Kidney epithelial cell (primary cell): ENCODE measurements at places on chromosomes 13 and 19. TPM values are rescaled to one million over a fixed set of nuclear protein-coding genes. Genes with fewer than 3 reads are reported as not detected.

GRCh38 chr13:90552702-90553101 is 794.8 kb upstream of the MIR17HG start:
- no peak for DNase-seq

DNA sequence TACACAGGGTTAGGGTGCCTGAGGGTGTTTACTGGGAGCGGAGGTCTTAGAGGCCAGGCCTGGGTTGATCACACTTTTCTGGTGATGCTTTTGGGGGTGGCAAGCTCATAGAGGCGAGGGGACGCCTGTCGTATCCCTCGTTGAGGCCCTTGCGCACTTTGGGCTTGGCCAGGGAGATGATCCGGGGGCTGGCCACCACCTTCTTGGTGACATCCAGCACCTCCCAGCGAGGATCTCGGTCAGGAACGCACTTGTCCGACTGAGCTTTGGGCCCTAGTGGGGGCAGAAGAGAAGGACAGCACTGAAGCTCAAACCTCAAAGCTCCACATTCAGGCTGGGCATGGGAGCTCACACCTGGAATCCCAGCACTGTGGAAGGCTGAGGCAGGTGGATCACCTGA is 17.6 kb upstream of the MIER2 start:
- no peak for DNase-seq

DNA sequence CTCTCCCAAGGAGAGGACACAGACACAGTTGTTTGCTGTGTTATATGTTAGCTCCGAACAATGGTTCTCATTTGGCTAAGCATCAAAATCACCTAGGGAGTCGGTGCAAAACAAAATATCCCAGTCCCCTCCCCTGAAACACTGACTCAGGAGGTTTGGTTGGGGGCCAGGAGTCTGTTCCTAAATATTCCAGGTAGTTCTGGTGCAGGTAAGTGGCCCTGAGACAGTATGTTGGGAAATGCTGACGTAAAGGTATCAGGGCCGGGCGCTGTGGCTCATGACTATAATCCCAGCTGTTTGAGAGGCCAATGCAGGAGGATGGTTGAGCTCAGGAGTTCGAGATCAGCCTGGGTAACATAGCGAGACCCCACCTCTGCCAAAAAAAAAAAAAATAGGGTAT is 2.3 kb upstream of the MAP2K7 start:
- no peak for DNase-seq

GRCh38 chr19:1252821-1253513 is 4.6 kb downstream of the MIDN start:
- peak; percentile 85 for DNase-seq

IGFL1 gene
- total RNA-seq = not detected in 2 replicates

DNA sequence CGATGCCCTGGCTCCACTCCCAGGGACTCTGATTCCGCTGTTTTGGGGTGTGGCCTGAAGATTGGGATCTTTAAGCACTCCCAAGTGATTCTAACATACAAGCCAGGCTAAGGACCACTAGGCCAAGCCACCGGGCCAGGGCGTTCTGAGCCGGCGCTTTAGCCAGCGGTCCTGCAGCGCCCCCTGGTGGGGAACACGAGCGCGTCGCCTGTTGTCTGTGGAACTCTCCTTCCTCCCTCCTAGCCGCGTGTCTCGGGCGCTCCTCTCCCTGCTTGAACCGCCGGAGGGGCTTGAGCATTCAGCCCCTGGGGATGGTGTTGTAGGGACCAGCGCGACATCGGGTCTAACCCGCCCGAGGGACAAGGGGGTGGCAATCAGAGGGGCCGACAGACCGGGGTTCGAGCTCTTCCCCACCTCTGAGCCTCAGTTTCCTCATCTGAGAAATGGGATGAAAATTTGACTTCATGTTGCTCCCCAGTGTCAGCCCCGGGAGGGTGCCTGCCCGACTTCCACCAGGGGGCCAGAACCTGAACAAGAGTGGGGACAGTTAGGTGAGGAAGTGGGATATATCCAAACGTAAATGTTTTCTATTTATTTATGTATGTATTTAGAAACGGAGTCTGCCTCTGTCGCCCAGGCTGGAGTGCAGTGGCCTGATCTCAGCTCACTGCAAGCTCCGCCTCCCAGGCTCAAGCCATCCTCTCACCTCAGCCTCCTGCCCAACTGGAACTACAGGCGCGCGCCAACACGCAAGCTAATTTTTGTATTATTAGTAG is 18.0 kb upstream of the PNMA8B start:
- DNase-seq = no peak

ERICH6B gene
- total RNA-seq = not detected in 2 replicates

TLE6 gene
- 0.50 and 2.2 TPM in 2 replicates for total RNA-seq

- no peak for DNase-seq
Observed at GRCh38 chr13:112000888-112001287, 66.1 kb upstream of the SOX1 start.

DNA sequence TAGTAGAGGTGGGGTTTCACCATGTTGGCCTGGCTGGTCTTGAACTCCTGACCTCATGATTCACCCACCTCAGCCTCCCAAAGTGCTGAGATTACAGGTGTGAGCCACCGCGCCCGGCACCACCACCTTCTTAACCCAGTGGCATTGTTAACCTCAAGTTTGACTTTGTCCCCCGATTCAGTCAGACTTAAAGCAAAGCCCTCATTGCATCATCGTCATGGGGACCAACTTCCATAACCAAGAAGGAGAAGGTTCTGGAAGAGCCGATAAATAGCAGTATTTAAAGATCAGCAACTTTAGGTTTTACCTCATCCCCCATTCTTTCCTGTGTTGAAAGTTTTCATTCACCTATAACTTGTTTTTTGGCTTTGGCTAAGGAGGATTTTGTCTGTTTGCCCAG is 6.7 kb upstream of the INAFM1 start:
- no peak for DNase-seq

GRCh38 chr19:21483589-21484170 is 21.7 kb upstream of the ZNF429 start:
- no peak for DNase-seq

DNA sequence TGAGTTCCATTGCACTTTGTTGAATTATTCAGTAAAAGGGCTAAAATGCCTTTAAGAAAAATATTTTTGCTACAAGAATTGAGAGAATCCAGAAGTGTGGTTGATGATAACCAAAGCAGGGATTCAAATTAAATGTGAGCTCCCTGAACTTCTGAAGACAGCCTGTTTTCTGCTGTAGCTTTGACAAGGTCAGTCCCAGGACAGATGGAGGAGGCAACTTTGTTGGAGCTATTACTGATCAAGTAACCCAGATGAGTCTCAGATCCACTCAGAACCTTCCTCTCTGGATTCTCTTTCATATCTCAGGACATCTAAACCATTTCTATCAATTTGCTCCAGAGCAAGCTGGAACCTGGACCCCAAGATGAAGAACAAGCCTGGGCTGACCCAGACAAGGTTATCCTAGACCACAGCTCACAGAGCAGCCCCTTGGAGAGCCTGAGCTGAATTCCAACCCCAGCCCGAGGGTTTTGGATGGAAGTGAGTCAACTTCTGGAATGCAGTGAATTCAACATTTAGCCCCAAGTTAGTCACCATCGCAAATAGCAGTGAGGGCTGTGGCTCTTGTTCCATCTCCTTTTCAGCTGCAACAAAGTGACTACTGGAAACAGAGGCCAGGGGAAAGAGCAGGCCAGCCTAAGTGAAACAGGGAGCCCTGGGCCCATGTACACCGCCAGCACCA is 137.8 kb upstream of the TSC22D1 start:
- DNase-seq = peak; percentile 89

- DNase-seq = no peak
Observed at GRCh38 chr13:92251671-92252210, 853.3 kb downstream of the GPC5 start.

GRCh38 chr13:25800523-25800922 is 251.3 kb downstream of the SHISA2 start:
- no peak for DNase-seq

- peak; percentile 26 for DNase-seq
Observed at GRCh38 chr19:41144403-41144802, 30.2 kb downstream of the CYP2F1 start.

URAD gene
- total RNA-seq = not detected in 2 replicates

GRCh38 chr19:48444129-48444935 is 1.5 kb upstream of the GRWD1 start:
- no peak for DNase-seq

DNA sequence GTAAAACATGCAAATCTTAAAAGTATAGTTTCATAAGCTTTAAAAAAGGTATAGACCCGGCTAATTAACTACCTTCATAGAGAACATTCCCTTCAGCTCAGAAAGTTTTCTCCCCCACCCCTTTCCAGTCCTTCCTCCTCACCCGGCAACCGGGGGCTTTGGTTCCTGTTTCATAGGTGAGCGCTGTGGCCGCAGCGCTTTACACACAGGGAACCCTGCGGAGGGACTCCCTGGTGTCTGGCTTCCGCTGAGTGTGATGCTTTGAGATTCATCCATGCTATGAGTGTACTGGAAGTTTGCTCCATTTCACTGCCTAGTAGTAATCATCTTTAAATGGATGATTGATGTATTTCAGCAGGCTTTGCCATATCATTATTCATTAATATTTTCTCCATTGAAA is 26.0 kb upstream of the PABPC3 start:
- no peak for DNase-seq

DNA sequence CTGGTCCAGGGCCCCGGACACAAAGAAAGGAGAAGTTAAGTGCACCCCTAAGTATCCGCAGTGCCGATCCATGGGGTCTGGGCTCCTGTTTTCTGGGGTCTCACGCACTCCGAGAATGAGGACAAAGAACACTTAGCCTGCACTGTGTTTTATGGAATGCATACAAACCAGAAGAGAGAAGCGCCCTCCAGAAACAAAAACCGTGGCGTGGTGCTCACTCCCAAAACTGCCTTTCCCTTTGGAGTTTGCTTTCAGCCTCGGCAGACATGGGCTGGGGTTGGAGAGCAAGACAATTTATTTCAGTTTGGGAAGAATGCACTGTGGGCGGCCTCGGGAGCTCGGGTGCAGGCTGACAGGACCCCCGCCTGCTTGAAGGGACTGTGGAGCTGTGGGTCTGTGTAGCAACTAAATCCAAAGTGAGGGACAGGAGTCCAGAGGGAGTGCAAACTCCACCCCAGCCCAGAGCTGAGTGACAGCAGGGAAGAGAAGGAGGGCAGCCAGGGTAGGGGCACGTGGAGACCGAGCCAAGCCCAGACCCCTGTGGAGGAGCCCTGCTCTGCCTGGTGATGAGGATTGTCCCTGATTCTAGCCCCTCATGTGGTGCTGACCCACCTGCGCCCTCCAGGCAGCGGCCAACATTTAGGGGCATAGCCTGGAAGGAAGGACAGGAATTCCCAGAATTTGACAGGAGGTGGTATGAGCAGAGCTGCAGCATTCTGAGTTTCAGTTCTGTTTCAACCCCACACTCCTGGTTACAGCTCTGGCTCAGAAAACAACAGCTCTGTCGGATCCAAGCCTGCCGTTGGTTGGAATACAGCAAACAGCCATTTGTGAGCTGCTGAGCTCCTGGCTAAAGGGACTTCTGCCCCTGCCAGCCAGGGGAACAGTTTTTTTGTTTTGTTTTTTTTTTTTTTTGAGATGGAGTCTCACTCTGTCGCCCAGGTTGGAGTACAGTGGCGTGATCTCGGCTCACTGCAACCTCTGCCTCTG is 37.8 kb upstream of the POP4 start:
- no peak for DNase-seq

NLRP4 gene
- total RNA-seq = not detected in 2 replicates

DNA sequence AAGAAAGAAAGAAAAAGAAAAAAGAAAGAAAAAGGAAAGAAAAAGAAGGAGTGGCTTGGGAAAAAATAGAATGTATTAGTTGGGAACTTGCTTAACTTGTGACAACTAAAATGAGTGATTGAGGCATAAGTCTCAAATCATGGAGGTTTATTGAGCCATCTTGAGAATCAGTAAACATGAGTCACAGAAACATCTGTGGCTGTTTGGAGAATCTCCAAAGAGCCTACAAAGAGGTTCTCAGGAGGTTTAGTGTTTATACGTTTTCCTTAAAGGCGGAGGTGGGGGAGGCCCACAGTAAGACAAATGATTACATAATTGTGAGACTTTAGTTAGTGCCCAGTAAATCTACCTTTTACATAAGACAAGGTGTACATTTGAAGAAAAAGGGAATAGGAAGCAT is 38.6 kb downstream of the WDR87 start:
- no peak for DNase-seq

GRCh38 chr13:107043021-107043956 is 475.4 kb upstream of the ARGLU1 start:
- DNase-seq = peak; percentile 61

GRCh38 chr13:22428188-22428828 is 752.5 kb upstream of the SGCG start:
- no peak for DNase-seq

- no peak for DNase-seq
Observed at GRCh38 chr13:99415014-99415650, 86.1 kb upstream of the TM9SF2 start.

DNA sequence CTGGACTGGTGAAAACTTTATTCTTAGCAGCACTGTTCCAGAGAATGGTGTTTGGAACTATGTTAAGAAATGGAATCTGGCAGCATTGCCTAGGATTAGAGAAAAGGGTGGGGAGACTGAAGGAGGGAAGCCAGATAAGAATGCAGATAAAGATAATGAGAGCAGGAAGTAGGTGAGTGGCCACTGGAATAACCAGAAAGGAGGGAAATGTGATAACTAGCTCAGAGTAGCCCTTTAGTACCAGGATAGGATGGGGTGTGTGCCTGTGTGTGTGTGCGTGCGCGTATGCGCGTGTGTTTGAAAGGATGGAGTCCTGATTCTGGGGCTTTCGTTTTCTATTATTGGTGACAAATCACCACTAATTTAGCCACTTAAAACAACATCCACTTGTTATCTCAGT is 33.4 kb upstream of the FRY start:
- DNase-seq = no peak

CCDC169 gene
- total RNA-seq = 3.8 and 7.3 TPM in 2 replicates

DNA sequence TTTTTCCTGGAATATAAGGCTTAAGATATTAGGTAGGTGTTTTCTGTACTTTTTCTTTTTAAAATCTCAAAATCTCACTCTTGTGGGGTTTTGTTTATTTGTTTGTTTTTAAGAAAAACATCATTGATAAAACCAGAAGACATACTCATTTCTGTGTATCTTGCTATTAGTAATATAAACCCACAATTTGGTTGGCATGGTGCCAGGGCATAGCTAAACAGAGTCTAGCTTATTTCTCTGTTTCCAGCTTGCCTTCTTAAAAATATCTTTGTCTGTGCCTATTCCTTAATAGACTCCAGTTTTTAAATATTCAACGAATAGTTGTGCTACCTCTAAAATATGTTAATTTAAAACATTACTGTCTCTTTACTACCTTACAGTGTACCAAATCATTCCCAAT is 1121.9 kb upstream of the PCDH20 start:
- no peak for DNase-seq

FBXO27 gene
- total RNA-seq = 3.0 and 6.9 TPM in 2 replicates

- no peak for DNase-seq
Observed at GRCh38 chr13:53439439-53440225, 411.0 kb downstream of the OLFM4 start.

- no peak for DNase-seq
Observed at GRCh38 chr13:47008318-47008717, 111.5 kb upstream of the HTR2A start.

NLRP5 gene
- total RNA-seq = not detected in 2 replicates

TFPT gene
- total RNA-seq = 28.2 and 31.0 TPM in 2 replicates

DNA sequence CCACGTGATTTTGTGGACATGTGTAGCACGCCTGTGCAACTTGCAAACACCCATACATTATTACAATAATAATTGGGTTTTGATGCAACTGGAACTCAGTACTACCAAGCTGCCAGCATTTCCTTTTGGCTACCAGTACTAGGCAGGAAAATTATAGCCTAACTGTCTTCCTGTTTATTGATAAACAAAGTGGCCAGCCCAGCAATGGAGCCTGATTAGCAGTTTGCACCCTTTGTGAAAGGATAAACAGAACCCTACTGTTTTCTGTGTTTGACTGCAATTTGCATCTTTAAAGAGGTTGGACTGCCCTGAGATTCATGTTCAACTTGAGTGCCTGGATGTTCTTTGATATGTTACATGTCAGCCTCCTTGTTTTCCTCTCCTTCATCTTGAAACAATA is 173.9 kb downstream of the ZIC5 start:
- no peak for DNase-seq
